ENCODE measurements at places on chromosomes 5 and 9.

GRCh38 chr5:801472-801871 lies 16.9 kb upstream of the ZDHHC11B start:
- no peak for DNase-seq

- DNase-seq, result no peak
Measured at GRCh38 chr5:121288781-121289180, 562.9 kb upstream of the FTMT start.

GRCh38 chr5:90802474-90803317 lies 244.1 kb downstream of the ADGRV1 start:
- no peak for DNase-seq

GRCh38 chr9:2725898-2726649 lies 8.8 kb downstream of the KCNV2 start:
- no peak for DNase-seq

GRCh38 chr5:135533334-135533733 lies 2.4 kb downstream of the NEUROG1 start:
- no peak for DNase-seq

DNA sequence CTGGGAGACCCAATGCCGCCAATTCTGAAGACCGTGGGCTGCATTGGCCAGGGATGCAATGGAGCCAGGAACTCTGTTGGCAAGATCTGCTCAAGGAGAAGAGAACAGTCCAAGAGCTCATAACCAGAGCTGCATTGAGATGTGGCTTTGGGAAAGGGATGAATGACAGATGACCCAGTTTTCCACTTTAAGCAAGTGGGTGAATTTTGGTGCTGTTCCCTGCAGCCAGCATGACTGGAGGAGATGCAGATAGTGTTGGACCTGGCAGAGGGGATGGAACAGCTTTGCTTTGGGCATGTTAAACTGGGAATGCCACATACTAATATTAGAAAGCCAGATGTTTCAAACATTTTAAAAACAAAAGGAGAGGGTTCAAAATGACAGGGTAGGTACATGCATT lies 143.1 kb downstream of the FSTL4 start:
- no peak for DNase-seq

GRCh38 chr9:128001151-128001778 lies 20.5 kb upstream of the EEIG1 start:
- DNase-seq, result no peak

DNA sequence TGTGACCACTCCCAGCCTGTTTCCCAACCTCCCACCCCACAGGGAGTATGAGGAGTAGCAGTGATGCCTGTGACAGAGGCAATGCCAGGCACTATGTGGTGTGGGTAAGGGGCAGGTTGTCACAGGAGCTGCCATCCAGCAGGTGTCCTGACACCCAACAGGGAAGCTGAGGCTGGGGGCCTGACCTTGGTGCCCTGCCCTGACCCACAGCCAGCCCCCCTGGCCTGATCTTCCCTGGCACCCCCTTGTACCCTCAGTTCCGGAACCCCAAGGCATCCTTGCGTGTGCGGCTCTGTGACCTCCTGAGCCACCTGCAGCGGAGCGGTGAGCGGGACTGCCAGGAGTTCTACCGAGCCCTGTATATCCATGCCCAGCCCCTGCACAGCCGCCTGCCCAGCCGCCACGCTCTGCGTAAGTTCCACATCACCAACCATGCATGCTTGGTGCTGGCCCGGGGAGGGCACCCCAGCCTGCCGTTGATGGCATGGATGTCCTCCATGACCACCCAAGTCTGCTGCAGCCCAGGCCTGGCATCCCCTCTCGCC lies 14.4 kb downstream of the CARD19 start:
- DNase-seq, result no peak

GRCh38 chr9:135225619-135226228 lies 138.3 kb downstream of the OLFM1 start:
- no peak for DNase-seq

DNA sequence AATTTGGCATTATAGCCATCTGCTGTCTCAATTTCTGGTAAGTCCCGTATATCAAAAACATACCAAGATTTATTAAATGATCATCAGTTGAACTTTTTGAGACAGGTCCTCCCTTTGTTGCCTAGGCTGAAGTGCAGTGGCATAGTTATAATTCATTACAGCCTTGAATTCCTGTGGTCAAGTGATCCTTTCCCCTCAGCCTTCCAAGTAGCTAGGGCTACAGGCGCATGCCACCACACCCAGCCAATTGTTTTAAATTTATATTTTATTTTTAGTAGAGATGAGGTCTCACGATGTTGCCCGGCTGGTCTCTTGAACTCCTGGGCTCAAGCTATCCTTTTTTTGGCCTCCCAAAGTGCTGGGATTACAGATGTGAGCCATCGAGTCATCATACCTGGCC lies 418.9 kb downstream of the ARHGEF28 start:
- DNase-seq, result no peak

DNA sequence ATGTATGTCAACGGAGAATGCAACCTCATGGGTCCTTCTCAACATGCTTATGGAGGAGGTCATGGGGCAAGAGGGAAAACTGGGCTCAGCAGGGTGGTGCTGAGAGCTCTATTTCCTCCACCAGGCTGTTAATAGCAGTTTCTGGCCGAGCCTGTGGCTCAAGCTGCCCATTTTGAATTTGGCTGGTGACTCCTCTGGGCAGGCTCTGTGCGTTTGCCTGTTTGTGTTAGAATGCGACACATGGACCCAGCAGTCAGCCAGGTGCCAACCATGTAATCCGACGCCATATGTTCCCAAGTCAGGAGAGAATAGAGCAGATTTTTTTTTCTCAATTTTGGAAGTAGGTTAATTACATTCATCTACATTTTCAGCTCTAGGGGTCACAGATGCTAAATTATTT lies 387.7 kb upstream of the CLINT1 start:
- no peak for DNase-seq

DNA sequence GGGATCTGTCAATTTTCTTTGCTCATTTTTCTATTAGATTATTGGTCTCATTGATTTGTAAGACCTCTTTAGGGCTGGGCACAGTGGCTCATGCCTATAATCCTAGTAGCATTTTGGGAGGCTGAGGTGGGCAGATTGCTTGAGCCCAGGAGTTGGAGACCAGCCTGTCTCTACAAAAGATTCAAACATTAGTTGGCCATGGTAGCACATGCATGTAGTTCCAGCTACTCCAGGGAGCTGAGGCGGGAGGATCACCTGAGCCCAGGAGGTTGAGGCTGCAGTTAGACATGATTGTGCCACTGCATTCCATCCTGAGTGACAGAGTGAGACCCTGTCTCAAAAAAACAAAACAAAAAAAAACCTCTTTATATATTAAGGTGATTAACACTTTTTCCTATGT lies 6.4 kb upstream of the SHROOM1 start:
- no peak for DNase-seq

DNA sequence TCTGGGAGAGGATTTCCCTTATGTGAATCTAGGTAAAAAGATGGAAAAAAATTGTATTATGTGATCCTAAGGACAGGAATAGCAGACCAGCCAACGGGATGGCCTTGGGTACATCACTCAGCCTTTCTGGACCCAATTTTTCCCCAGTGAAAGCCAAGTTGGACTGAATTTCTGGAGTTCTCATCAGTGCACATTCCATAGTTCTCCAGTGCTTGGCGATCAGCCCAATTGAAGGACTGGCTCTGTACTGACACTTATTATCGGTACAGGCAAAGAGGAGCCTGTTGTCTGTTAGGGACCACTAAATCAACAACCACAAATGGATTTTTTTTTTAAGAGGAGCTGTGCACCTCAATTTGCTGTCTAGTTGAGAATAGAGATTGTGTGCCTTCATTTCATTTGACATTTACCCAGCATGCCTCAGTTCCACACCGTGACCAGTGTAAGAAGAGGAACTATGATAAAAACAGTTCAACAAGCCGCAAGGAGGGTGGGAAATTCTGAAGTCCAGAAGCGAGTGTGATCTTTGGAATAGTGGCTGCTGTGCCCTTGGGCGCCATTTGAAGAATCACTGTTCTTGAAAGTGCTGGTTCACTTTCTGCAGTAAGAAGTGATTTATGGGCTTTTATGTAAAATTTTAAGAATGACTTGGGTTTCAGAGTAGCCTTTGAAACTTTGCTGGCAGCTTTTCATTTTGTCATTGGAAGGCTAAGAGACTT lies 8.0 kb downstream of the ARL10 start:
- DNase-seq, result no peak

DNA sequence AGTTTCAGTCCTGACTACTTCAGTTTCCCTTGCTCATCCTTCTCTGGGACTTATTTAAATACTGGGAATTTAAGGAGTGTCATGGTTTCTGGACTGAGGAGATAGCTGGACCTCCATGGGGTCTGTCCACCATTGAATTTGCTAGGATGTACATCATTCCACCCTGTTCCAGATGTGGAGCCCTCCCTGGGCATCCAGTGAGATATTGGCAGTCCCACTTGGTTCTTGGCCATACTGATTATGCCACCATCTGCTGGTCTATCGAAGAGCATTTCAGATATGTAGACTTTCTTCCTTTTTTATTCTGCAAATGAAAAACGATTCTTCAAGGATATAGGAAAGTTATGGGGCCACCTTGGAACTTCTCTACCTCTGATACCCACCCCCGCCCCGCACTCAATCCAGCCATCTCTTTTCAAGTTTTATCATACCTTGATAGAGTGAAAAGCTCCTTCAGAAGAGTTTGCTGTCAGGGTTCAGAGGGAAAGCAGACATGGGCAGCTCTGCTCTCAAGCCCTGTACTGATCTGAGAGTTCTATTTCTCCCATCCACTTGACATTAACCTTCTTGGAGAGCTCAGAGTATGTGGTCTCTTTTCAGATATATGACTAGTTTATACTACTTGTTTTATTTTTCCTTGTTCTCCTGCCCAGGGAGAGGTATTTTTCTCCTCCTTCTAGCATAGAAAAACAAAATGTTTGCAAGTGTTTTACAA lies 490.7 kb upstream of the SGCD start:
- no peak for DNase-seq

- DNase-seq, result no peak
Measured at GRCh38 chr5:17365811-17366138, 132.3 kb upstream of the TAF11L2 start.

GRCh38 chr5:62011089-62011664 lies 294.8 kb upstream of the KIF2A start:
- DNase-seq, result no peak

DNA sequence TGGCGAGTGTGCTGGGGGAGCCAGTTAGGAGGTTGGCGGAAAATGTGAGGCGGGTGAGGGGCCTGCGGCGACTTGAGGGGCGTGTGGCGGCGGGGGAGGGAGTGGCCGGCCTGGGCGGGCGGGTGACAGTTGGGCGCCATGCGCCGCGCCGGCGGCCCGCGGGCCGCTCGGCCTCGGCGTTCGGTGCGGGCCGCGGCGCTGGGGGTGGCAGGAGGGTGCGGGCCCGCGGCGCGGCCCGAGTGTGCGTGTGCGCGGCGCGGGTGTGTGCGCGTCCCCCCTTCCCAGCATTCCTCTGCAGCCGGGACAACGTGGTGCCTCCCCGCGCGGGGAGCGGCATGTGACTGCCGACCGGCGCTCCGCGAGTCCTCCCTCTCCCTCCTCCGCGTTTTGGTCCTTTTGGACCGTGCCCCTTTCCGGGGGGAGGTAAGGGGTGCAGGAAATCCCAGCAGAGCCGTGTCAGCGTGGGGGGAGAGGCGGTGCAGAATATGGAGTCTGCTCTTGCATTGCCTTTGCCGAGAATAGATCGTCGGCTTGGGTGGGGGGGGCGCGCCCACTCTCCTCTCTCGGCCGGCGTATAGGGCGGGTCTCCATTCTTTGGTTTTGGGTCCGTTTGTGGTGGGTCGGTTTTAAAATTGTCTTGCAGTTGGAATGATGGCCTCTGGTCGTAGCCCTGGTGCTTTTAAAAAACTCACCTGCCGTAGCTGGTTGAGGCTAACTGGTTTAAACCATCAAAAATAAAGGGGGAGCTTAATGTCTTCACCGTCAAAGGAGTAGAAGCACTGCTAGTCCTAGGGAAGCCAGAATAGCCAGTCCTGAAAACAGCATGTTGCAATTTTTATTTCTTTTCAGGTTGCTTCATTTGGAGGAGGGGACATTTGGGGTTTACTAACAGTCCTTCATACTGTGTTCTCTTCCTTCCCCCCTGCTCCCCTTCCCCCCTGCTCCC lies 2.0 kb downstream of the LARP1 start:
- DNase-seq, result peak; percentile 23

DNA sequence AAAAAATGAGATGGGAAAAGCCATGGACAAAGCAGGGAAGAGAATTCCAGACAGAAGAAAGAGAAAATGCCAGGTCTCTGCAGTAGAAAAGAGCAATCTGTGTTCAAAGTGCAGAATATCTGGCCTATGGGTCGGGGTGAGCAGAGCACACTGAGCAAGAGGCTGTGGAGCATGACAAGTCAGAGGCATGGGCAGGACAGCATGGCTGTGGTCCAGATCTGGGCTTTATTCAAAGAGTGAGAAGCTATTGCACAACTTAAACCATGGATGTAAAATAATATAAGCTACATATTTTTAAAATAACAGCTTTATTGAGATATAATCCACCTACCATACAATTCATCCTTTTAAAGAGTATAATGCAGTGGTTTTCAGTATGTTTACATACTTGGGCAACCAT lies 133.1 kb upstream of the SPDL1 start:
- no peak for DNase-seq

GRCh38 chr5:53069626-53070025 lies 39.9 kb downstream of the MOCS2 start:
- no peak for DNase-seq

DNA sequence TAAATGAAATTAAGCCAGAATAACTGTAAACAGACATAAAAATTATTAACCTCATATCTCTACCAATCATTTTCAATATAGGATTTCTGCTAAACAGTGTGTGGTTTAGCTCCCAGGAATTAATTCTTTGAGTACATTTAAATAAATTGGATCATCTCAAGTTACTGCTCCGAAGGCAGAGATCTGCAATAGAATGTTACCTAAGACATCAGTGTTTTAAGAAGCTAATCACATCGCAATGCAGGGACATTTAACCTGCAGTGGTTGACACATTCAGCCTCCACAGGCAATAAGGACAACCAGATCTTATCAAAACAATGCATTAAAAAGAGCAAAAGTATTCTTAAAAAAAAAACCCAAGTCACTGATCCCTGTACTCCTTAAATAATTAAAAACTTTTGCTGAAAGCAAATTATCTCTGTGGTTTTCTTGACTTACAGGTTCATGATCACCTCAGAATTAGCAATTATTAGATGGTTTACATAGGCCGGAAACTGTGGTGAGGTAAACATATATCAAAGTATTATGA lies 45.7 kb downstream of the PRDM6 start:
- no peak for DNase-seq

DNA sequence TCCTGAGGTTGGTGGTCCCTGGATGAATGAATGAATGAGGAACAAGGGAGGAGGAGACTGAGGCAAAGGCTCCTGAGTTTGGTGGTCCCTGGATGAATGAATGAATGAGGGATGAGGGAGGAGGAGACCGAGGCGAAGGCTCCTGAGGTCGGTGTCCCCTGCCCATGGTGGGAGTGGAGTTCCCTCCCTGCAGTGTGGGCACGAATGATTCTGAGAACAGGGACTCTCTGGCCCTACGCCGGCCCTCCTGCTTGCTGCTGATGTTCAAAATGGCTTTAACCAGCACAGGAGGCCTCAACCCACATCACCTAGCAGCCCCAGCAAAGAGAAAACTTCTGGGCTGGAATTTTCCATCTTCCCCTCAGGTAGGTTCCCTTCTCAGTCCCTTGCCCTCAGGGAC lies 377.8 kb downstream of the IRX2 start:
- no peak for DNase-seq

GRCh38 chr5:135546101-135546500 lies 10.3 kb upstream of the NEUROG1 start:
- DNase-seq, result no peak

GRCh38 chr5:4540375-4541173 lies 599.6 kb upstream of the ADAMTS16 start:
- no peak for DNase-seq

GRCh38 chr5:152523964-152524363 lies 118.9 kb upstream of the NMUR2 start:
- DNase-seq, result no peak

GRCh38 chr5:947626-948471 lies 55.2 kb downstream of the TRIP13 start:
- no peak for DNase-seq

Measured in effector memory CD4-positive, alpha-beta T cell (primary cell).